ENCODE measurements at places on chromosomes 5 and 9. TPM values are rescaled to one million over a fixed set of nuclear protein-coding genes. Genes with fewer than 3 reads are reported as not detected.

Gene PHYHD1
- total RNA-seq, result 1.4 TPM

Gene IFNA5
- total RNA-seq, result not detected

Gene C9orf153
- total RNA-seq, result not detected

Gene UGT3A1
- total RNA-seq, result not detected

Gene SMIM23
- total RNA-seq, result not detected

Gene ASB6
- 22.5 TPM for total RNA-seq

GRCh38 chr5:143311955-143312354 lies 91.5 kb downstream of the NR3C1 start:
- no peak for DNase-seq

GRCh38 chr9:110399983-110400382 lies 62.3 kb upstream of the TXNDC8 start:
- DNase-seq, result no peak

DNA sequence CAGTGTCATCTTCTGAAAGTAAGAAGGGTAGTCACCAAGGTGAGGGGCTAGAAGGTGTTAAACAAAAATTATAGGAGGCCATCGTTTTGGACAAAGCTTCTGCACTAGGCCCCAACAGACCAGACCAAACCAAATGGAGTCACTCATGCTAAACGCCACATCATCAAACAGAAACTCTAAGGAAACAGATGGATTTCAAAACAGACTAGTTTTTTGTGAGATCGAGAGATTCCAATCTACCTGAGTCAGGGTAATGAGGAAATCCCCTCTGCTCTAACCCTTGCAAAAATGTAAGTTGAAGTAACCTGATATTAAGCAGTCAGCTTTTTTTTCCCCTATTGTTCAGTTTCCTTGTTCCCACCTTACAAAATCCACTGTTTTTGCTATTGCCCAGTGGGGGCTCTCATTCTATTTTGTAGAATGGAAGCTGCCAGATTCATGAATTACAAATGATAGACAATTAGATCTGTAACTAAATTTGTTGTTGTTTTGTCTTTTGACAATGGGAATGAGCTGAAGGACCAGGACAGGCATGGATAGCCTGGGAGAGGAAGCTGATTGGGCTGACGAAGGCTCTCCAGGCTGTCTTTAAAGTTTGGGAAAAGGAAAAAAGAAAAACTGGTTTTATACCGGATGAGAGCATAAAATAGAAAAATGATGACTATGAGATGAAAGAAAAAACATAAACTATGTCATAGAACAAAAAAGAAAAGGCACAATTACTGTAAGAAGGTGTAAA lies 94.7 kb upstream of the ADAMTSL1 start:
- DNase-seq, result no peak

DNA sequence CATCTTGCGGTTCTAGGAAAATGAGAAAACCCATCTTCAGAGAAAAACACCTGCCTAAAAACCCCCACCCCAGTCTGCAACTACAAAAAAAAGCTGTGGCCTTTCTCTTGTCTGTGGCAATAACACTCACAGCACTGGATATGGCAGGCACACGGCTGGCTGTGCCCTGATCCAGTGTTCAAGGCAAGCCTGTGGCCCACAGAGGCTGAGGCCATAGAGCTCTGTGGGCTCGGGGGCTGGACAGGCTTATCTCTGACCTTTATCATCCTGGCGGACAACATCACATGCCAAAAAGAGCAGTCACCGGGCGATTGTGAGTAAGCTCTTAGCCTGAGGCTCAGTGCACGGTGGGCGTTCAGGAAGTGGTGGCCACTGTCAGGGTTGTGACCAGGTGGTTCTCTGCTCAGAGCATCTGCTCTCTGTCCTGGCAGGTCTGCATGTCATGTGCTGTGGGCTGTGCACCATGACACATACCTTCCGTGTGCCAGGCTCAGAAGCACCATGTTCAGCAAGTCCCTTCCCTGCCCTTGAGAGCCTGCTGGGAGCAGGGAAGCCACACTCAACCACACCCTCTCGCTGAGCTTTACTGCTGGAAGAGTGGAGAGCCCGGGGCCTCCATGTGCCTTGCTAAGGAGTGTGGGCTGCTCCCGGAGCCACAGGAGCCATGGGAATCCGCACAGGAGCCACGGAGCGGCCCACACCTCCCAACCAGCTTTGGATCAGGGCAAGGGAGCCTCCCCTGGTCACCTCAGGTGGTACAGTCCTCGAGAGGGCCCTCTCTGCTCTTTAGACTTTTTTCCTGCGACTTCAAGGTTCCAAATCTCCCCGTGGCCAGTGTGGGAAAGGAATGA lies 34.6 kb upstream of the WDR38 start:
- DNase-seq, result peak; percentile 20

DNA sequence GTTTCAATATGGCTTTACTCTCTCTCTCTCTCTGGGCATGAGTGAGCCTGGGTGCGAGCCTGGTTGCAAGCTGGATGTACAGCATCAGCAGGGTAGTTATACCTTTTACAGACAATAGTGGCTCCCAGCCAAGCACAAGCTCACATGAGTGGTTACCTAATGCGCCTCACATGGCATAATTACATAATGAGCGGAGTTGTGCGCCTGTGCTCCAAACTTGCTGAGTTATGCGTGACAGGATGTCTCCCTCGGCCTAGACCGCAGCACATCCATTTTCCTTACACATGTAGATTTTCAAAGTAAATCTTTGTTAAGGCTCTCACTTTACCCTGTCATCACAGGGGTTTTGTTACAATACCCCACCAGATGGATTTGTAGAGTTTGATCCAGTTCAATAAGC lies 233.5 kb upstream of the WWC1 start:
- DNase-seq, result no peak

- no peak for DNase-seq
Observed at GRCh38 chr5:6066016-6066415, 312.3 kb downstream of the MED10 start.

- no peak for DNase-seq
Observed at GRCh38 chr5:35483780-35484179, 133.9 kb upstream of the SPEF2 start.

DNA sequence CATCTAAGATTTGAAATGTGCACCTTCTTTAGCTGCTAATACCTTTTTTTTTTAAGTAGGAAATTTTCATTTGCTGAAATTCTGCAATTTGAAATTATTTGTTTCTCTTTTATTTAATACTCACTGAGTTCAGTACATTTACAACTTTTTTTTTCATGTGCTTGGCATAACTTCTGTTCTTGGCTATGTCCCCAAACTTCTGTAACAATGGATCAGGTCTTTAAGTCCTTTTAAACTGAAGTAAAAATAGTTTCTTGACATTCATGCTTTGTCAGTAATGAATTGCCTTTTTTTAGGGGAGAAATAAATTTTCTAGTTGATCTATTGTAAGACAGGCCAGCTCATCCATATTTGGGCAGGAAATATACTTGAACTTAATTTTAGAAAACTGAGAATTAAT lies 41.5 kb downstream of the EDIL3 start:
- no peak for DNase-seq

DNA sequence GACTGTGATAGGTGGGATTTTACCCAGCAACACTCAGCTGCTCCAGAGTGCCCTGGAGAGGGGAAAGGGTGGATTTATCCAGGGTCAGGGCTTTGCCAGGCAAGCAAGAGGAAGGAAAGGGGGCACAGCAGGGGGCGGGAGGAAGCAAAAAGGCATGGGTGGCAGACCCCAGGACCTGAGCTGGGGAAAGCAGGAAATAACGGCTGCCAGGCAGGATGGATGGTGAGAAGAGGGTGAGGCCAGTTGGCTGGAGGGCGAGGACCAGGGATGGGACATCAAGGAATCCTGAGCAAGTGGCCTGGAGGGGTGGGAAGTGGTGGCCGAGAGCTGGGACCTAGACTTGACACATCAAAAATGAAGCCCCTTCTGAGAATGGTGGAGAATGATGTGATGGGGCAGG lies 64.2 kb downstream of the DUSP1 start:
- no peak for DNase-seq

GRCh38 chr9:93825348-93826115 lies 129.6 kb downstream of the BARX1 start:
- peak; percentile 9 for DNase-seq

GRCh38 chr9:121308765-121309164 lies 40.8 kb downstream of the GSN start:
- no peak for DNase-seq

- no peak for DNase-seq
Observed at GRCh38 chr5:119332978-119333401, 22.8 kb upstream of the TNFAIP8 start.

- no peak for DNase-seq
Observed at GRCh38 chr9:71816916-71817451, 48.7 kb upstream of the CEMIP2 start.

DNA sequence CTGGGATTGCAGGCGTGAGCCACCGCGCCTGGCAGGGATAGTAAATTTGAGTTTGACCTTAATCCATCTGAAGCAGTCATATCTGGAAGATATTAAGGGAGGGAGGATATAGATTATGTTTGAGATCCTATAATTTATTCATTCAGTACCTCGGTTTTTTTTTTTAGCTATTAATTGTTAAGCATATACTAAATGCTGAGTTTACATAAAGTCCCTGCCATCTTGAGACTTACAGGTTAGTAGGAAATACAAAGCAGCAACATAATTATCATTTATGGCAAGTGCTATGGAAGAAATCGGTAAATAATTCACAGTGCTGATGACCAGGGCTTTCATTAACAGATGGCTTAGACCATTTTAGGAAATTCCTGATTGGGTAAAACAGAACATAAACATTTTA lies 66.5 kb upstream of the FCHO2 start:
- DNase-seq, result no peak

DNA sequence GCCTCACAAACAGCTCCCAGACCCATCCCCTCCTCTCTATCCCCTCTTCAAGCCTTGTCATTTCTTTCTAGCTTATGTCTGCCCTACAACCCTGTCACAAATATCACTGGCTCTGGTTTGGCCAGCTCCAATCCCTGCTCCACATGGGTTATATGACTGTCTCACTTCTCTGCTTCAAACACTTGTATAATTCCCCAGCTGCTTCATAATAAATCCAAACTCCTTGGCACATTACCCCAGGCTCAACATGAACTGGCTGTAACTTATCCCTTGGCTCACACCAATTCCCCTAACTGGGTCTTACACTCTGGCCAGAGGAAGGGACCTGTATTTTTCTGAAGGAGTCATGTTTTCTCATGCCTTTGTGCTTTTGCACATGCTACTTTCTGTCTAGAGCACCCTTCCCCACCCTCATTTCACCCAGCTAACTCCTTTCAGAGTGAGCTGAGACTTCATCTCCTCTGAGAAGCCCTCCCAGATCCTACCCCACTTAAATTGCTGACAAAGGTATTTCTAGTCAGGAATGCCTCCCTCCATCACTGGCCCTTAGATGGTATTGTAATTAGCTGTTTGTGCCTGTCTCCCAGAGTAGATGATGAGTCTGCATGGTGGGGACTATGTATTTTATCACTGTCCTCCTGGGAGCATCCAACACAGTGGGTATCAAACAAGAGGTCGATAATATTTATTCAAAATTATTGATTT lies 5.3 kb downstream of the PRXL2C start:
- DNase-seq, result no peak

DNA sequence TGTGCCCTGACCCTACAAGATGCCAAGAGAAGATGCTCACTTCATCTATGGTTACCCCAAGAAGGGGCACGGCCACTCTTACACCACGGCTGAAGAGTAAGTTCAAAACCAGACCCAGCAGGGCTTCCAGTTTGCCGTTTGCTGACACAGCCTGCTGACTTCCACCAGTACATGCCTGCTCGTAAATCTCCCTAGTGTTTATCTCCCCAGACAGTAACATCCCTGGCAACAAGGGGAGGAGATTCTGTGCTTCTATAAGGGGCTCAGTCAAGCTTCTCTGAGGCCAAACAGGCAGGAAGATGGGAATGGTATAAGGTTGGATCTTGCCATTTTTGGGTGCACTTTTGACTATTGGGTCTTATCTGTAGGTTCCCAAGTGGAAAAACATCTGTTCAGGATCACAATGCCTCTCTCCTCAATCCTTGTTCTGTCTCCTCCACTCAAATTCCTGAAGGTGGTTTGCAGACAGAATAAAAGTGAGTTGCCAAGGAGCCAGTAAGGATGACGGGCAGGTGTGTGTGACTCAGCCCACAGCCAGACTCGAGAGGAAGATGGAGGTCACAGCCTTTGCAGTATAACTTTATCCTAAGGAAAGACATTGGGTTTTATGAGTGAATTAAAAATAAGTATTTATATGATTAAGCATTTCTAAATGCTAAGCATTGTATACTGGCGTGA lies 1.9 kb downstream of the MLANA start:
- DNase-seq, result no peak

DNA sequence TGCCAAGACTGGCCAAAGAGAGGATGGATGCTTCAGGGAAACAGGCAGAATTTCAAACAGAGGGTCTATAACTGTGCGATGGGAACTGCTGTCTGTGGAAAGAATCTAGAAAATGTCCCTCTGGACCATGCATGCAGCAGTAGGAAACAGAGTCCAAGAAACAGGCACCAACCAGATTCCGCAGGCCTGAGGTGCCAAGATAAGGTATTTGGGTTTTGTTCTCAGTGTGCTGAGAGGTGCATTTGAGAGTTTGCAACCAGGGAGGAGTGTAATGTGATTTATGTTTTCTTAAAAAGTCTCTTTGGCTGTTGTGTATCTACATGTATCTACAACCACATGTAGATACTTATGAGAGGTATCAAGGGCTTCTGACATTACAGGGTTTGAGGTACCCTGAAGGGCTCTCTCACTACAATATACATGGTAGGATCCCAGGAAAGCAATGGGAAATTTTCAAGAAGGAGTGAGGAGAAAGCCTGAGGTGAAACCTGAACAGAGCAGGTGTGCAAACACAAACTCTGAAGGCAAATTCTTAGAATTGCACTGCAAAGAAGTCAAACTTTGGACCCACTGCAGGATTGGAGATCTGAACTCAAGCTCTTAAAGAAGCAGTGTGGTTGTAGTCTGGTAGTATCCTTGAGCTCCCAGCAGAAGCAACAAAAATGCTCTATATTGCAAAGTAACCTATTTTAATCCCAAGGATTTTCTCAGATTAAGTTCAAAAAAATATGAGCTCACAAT lies 182.8 kb upstream of the NFIL3 start:
- no peak for DNase-seq

DNA sequence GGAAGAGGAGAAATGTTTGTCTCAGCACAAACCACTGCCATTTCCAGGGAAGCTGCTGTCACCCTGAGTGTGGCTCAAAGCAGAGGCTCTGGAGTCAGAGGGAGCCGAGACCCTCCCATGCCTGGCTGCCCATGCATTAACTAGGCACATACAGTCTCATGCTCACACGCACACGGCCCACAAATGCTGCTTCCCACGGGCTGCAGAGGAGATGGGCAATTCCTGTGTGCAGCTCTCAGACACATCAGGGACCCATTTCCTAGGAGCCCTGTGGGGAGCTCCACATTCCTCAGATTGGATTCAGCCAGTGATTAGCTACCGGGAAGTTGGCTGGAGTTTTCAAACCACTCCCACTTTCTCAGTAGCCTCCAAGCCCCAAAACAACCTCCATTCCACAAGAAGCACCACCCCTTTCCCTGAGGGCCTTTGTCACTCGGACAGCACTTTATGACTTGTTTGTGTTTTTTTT lies 9.1 kb upstream of the PTGES start:
- no peak for DNase-seq

DNA sequence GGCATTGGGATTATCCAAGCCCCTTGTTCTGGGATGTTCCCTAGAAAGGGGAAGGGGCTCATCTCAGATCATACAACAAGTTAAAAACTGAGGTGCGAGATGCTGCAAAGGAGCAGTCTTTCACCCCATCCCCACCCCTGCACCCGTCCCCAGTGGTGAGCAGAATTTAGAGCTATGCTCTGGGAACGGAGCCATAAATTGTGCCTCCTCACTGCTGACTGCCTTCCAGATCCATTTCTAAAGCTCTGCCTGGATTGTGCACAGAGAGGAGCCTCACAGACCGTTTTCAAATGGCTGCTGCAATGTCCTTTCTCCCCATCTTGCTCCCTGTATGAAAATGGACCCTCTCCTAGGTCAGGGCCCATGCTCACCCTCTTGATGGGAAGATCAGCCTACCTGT lies 8.3 kb downstream of the SLC25A48 start:
- no peak for DNase-seq

Data from activated CD4-positive, alpha-beta memory T cell treated with anti-CD3 and anti-CD28 coated beads, Interleukin-2, amount 10 ng/mL, durations not matched to agents 7 days and 5 days (primary cell).